ENCODE measurements at places on chromosomes 2 and 18.

GRCh38 chr2:117762454-117762853 lies 52.0 kb upstream of the DDX18 start:
- DNase-seq: no peak

- DNase-seq: no peak
Observed at GRCh38 chr18:74329688-74330205, 14.1 kb downstream of the C18orf63 start.

GRCh38 chr18:61551586-61551985 lies 218.4 kb downstream of the CDH20 start:
- DNase-seq: no peak

DNA sequence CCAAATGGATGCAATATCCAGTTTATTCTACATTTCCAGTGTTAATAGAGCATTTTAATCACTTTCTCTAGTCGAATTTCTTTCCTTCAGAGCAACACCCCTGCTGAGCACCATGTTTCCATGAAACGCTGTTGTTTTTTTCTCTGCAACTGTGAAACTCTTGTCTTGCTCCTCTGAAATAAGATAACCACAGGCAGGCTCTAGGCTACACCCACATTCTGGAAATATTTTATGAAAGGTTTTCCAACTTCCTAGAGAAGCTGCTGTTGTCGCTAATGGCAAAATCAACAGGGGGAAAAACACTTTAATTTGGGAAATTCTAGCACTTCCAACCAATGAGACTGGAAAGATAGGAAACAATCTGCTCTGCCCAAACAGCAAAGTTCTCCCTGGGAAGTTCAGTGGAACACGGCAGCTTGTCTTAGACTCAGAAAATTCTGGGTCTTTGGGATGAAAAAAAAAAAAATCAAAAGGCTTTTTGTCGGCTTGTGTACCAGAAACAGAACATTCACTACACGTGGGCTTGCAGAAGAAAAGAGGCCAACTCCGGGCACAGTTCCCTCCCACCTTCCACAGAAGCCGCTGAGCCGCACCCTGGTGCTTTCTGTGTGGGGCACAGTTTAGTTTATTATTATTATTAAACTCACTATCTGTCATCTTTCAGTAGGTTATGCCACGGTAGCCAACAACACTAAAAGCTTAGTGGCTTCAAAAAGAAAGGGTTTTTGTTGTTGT lies 98.7 kb downstream of the MMADHC start:
- DNase-seq: no peak

DNA sequence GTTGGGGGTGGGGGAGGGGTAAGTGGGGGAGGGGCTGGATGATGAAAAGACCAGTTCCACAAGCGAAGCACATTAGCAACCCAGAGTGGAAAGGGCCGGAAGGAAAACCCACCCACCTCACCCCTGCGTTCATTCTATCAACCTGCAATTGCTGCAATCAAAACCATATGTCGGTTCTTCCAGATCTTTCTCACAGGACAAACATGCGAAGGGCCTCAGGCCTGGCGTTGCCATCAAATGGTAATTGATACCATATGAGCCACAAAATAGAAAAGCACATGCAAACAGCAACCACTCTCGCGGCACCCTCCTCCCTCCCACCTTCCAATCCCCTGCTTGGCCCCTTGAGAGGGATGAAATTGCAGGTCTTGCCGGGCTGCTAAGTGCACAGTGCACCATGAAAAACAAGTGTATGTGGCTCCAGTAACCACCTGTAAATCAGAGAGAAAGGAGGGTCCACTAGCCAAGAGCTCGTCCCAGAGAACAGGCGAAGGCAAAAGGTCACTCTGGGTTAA lies 287.5 kb downstream of the TCF4 start:
- DNase-seq: no peak

GRCh38 chr2:98121149-98121548 lies 34.2 kb downstream of the VWA3B start:
- DNase-seq: no peak

Data from CD4-positive, alpha-beta T cell treated with Interferon gamma for 1 hour (primary cell).